ENCODE measurements at places on chromosomes 2 and 18.

DNA sequence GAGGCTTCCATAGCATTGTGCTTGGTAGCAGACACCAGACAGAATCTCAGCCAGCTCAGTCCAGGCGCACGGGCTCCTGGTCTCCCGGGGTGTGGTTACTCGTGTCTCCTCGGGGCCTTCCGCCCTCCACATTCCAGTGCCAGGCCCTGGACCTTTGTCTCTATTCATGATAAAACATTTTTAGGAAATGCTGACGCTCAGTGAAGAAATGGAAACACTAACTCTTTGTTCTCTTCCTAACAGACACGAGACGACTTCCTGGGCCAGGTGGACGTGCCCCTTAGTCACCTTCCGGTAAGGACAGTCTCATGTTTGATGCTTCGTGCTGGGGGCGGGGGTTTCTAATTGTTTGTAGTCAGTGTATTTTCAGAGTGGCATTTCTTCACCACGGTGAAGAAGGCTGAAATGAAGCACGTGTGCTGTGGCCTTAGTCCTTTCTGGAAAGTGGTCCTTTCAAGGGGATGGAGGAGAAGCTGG lies 271.8 kb downstream of the NEDD4L start:
- no peak for DNase-seq

DNA sequence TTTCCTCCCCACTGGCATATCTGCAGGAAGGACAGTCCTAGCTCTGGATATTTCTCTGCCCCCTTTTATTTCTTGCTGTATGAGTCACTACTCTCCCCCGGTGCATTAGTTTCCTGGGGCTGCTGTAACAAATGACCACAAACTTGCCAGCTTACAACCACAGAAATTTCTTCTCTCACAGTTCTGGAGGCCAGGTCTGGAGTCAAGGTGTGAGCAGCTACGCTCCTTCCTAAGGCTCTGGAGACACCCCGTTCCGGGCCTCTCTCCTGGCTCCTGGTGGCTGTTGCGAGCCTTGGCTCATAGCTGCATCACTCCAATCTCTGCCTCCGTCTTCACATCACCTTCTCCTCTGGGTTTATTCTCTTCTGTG lies 34.1 kb downstream of the PTPRM start:
- DNase-seq = no peak

DNA sequence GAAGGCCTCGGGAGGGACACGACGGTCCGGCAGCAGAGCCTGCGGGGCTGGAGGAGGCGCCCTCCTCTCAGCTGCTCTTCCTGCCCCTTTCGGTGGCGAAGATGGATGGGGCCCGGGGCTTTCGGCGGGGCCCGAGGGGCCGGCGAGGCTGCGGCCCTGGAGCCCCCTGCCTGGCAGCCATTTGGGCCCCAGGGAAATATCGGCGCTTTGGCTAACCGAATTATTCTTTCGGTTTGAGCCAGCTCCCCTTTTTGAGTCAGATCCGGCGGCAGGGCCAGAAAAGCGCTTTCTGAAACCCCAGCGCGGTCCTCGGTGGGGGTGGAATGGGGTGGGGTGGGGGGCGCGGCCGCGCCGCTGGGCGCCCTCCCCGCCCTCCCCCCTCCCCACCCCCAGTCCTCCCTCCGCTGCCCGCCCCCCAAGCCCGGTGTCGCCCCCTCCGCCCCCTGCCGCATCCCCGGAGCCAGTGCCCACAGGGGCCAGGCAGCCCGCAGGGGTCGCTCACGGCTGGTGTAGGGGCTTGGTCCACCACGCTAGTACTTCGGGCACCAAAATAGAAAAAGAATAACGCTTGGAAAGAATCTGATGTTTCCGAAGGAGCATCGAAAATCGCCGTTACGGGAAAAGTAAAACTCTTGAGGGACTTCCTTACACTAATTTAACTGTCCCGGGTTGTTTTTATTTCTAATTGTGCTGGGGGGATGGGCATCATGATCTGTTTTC lies 9.1 kb upstream of the ARID5A start:
- DNase-seq = no peak

DNA sequence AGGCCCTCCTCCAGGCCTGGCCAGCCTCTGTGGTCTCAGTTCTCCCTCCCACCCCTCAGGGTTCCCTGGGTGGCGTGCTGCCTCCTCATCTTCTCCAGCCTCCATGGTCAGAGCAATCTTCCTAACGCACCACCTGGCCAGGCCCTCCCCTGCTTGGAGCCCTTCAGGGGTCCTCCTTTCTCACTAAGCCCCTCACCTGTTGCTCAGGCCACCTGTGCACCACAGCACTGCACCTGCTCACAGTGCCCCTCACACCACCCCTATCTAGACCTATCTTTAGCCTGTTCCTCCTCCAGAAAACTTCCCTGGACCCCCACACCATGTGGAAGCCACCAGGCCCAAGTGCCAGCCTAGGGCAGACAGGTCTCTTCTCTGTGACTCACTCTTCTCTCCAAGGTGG lies 267.1 kb downstream of the ATAD2B start:
- no peak for DNase-seq

DNA sequence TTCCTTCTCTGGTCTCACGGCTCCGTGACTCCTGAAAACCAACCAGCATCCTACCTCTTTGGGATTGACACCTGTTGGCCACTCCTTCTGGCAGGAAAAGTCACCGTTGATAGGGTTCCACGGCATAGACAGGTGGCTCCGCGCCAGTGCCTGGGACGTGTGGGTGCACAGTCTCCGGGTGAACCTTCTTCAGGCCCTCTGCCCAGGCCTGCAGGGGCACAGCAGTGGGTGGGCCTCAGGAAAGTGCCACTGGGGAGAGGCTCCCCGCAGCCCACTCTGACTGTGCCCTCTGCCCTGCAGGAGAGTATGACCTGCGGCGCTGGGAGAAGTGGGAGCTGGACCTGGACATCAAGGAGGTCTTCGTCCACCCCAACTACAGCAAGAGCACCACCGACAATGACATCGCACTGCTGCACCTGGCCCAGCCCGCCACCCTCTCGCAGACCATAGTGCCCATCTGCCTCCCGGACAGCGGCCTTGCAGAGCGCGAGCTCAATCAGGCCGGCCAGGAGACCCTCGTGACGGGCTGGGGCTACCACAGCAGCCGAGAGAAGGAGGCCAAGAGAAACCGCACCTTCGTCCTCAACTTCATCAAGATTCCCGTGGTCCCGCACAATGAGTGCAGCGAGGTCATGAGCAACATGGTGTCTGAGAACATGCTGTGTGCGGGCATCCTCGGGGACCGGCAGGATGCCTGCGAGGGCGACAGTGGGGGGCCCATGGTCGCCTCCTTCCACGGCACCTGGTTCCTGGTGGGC lies 10.0 kb downstream of the PROC start:
- no peak for DNase-seq

DNA sequence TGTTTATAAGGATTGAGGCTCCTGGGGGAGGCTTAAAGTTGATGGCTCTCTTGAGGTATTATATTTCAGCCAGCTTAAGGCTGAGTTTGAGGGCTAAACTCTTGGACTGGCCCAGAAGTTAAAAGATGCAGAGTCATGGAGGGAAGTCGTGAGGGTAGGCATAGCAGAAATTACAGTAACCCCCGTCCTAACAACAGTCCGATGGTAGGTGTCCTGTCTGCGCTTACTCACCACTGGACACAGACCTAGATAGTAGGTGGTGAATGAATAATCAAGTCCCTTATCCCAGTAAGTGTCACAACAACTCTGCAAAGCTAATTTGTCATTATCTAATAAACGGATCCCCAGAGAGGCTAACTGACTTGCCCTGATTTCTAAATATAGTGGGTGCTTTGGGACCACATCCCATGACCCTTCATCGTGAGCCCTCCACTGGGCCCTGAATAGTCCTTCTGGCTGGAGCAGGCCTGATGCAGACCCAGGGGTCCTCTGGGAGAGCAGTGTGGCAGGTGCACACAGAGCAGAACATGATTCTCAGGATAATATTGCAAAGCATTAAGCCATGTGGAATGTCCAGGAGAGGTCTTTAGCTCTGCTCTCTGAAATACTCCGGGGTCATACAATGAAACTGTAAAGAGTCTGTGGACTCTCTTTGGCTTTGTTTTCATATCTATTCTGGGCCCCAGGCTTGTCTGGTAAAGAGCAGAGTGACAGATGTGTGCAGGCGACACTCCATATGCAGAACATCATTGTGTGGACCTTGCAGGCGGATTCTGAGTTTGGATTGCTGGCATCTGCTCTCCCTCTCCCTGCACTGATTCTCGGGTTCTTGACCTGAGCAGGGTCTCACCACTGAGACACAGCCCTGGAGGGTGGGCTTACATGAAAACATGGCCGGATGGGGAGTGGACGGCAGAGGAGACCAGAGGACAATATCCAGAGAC lies 98.1 kb downstream of the RNF144A start:
- no peak for DNase-seq

Measured in cortex of kidney (tissue), 1 donor.